ENCODE measurements at places on chromosomes 6 and 20. TPM values are rescaled to one million over a fixed set of nuclear protein-coding genes. Genes with fewer than 3 reads are reported as not detected.

GJA1 gene
- 248 TPM for total RNA-seq

KIAA0408 gene
- total RNA-seq, result 1.4 TPM

BPIFB4 gene
- total RNA-seq, result not detected

CLVS2 gene
- total RNA-seq, result not detected

ARG1 gene
- total RNA-seq, result not detected

SPATS1 gene
- total RNA-seq, result not detected

BMP7 gene
- not detected for total RNA-seq

HSPA12B gene
- total RNA-seq, result not detected

SCGN gene
- total RNA-seq, result not detected

OR2B3 gene
- total RNA-seq, result not detected

DNA sequence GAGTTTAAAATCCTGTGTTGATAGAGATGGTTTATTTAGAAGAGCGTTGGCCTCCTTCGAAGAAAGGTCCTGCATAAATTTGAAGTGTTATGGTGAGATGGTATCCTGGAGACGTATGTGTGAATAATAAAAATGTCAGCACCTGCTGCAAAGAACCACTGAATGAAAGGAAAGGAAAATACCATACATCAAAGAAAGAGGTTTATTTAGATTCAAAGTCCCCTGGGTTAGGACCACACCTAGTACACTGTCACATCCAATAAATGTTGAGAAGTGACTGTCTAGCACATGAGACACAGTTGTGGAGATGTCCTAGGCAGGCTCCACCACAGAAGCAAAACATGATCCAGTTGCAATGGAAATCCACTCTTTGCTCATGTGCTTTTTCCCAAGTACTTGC lies 214.7 kb downstream of the PAX1 start:
- DNase-seq, result no peak

DNA sequence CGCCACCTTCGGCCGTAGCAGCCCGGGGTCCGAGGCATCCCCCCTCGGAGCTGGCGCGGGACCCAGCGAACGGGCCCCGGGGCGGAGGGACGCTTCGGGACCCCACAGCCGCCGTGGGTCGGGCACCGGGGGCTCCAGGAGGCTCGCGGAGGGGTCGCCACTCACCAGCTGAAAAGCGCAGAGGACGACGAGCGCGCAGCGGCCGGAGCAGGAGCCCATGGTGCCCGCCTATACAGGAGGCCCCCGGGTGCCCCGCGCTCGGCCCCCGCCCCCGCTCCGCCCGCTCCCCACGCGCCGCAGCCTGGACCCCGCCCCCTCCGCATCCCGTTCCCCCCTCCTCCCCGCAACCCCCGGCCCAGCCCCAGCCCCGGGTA lies at the start of gene NKAIN4:
Gene NKAIN4 (minus strand): TSS at position 232 of the 374 bp plus-strand sequence. CDS start 13 bp downstream, at position 219.
- no peak for DNase-seq

GRCh38 chr6:149387779-149388512 lies 12.1 kb upstream of the SUMO4 start:
- DNase-seq, result no peak

GRCh38 chr6:107246972-107247615 lies 131.8 kb upstream of the BEND3 start:
- no peak for DNase-seq

- no peak for DNase-seq
These were observed 27.9 kb upstream of the KIF6 start for GRCh38 chr6:39752835-39753724.

DNA sequence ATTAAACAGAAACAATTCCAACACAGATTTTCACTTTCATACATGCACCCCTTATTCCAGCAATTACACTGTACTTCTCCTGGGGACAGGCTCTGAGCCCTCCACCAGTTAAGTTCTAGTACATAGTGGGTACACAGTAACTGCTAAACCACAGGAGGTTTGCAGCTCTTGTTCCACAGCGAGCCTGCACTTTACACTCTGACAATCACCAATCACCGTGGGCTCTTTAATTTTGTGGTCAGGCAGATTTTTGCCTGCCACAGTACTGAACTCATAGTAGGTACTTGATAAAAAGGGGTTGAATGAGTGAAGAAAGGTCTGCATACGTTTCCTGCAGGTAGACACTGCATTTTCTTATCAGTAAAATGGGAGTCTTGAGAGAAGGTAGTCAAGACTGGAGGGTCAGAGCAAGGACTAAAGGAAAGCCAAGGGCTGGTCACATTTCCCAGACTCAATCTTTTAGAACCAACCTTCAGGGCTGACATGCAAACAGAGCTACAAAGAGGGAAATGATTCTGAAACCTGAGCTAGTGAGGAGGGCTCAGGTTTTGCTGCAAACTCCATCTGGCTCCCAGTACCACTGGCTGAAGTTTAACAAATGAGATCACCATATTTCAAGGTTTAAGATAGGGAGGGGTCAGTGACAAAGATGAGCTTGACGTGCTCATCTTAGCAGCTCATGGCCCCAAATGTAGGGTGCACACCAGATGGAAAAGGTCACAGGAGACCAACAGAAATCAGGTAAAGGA lies 404.6 kb downstream of the BTBD9 start:
- DNase-seq, result no peak

- no peak for DNase-seq
These were observed 14.7 kb upstream of the TAF4 start for GRCh38 chr20:62080249-62080990.

DNA sequence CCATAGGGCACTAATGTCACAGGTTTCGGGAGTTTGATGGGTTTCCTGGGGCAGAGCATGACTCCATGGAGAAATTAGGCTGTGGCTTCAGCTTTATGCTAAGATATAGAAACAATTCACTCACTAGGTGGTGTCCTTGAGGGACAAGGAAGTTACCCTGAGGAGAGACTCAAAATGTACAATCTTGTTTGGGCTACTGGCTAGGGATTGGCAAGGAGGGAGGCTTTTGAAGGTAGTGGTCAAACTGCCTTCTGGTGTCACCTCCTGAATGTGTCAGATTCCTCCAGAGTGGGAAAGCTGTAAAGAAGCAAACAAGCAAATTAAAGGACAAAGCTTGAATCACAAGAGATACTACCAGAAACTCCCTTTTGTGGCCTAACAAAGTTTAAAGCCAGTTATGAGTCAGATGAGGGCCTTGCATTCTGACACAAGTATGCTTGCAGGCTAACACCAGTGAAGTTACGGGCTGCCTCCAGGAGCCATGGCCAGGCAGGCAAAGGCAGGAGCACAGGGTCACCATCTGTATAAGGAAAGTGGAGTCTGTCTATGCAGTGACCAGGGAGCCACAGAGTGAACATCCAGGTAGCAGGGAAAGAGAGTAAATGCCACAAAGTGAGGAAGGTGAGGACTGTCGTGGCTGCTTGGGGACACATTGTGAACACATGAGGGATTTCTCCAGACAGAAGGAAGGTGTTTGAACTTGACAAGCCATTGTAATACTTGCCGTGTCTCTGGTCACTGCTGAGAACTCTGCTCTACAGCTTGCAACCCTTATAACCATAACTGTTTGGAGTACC lies 107.7 kb upstream of the DTNBP1 start:
- peak; percentile 82 for DNase-seq

GRCh38 chr6:128505603-128506002 lies 14.8 kb downstream of the PTPRK start:
- DNase-seq, result no peak

DNA sequence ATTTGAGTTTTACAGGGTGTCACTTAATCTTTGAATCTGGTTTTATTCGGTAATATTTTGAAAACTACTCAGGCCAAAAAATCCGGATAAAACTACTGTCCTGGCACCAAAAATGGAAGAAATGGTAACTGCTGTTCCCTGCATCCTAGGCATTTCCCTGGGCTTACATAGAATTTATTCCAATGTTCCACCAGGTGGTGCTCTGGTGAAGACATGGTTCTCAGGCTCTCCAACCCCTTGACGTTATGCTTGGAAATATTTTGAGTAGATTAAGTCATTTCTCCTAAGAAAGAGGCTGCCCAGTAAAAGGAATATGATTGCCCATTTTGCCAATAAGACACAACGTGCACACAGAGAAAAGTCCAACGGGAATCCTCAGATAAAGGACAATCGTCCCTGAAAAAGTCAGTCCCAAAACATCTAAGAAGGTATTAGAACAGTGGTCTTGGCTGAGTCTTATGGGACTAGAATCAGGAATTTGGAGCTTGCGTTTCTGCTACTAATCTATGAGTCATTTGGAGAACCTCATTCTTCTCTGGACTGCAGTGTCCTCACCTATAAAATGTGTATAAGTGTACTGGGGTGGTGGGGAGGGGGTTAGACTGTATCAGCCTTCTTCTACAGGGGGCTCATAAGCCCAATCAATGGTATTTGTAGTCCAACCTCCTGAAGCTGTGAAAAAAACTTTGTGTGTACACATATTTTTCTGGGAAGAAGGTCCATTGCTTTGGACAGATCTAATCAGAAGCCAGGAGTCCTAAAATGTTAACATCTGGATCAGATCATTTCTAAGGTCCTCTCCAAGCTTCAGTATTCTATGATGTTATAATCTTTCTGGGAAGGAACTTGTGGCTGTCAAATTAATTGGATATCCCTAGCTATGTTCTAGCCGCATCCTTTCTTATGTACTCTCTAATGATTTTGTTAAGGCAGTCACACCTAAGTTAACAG lies 131.0 kb upstream of the BMP2 start:
- DNase-seq, result peak; percentile 80

DNA sequence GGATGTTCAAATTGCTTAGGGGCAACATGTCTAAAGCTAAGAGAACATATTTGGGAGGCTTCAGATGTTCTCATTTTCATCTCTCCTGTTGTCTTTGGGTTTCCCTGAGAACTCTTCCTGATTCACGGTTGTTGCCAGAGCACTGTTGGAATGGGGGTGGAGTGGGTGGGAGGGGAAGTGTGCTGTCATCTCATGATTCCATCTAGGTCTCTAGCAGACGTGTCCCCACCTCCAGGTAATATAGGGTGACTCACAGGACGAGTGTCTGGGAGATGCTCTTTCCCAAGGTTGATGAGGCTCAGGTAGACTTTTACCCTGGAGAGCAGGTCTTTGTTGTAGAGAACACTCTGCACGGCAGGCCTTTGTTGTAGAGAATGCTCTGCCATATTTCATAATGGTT lies 636.9 kb downstream of the QKI start:
- DNase-seq, result no peak

All from GM23248 (cell line).